ENCODE measurements at places on chromosomes 11 and 22. TPM values are rescaled to one million over a fixed set of nuclear protein-coding genes. Genes with fewer than 3 reads are reported as not detected.

SMCO4 gene
- 10.8 TPM for total RNA-seq

LGALS1 gene
- 4,931 TPM for total RNA-seq

HBB gene
- not detected for total RNA-seq

TST gene
- 24.2 TPM for total RNA-seq

IFITM1 gene
- 393 TPM for total RNA-seq

PANX3 gene
- not detected for total RNA-seq

DRD2 gene
- 0.31 TPM for total RNA-seq

MCHR1 gene
- not detected for total RNA-seq

OR4C45 gene
- total RNA-seq, result not detected

MAPK8IP1 gene
- total RNA-seq, result 7.6 TPM

APOA5 gene
- not detected for total RNA-seq

NLRP6 gene
- total RNA-seq, result not detected

JAML gene
- not detected for total RNA-seq

P2RX6 gene
- total RNA-seq, result 0.94 TPM

WNT7B gene
- 0.29 TPM for total RNA-seq

LIF gene
- total RNA-seq, result 0.54 TPM

MUC2 gene
- not detected for total RNA-seq

PLAAT5 gene
- total RNA-seq, result 1.1 TPM

DGKZ gene
- 38.3 TPM for total RNA-seq

SLC6A5 gene
- not detected for total RNA-seq

CALCA gene
- total RNA-seq, result not detected

ART1 gene
- total RNA-seq, result not detected

C11orf52 gene
- 1.4 TPM for total RNA-seq

MAP6 gene
- 3.7 TPM for total RNA-seq

PLAAT2 gene
- total RNA-seq, result not detected

TRIM51 gene
- not detected for total RNA-seq

TENM4 gene
- total RNA-seq, result 4.2 TPM

APOC3 gene
- not detected for total RNA-seq

PTPRCAP gene
- not detected for total RNA-seq

POU2AF1 gene
- total RNA-seq, result not detected

USP2 gene
- not detected for total RNA-seq

DNHD1 gene
- 1.4 TPM for total RNA-seq

UCP3 gene
- not detected for total RNA-seq

ALDH3B1 gene
- total RNA-seq, result 18.2 TPM

All from cardiac ventricle fibroblast (primary cell).